Activated T-helper 2 cell treated with anti-CD3 and anti-CD28 coated beads, Interferon-gamma antibody, Interleukin-2, Interleukin-4, amounts not matched to agents 10 μg/mL and 5 μg/mL and 100 μg/mL, durations not matched to agents 14 hours and 24 hours and 36 hours (primary cell): ENCODE measurements at places on chromosomes 1 and 21. TPM values are rescaled to one million over a fixed set of nuclear protein-coding genes. Genes with fewer than 3 reads are reported as not detected.

Gene KCNQ4
- 0.57 and 0.78 TPM in 2 replicates for total RNA-seq

Gene ICOSLG
- total RNA-seq, result 5.4 and 6.0 TPM in 2 replicates

Gene PHLDA3
- total RNA-seq, result 8.8 and 9.2 TPM in 2 replicates

Gene OR2M3
- not detected in 2 replicates for total RNA-seq

Gene ATP1B1
- 12.6 and 13.5 TPM in 2 replicates for total RNA-seq

DNA sequence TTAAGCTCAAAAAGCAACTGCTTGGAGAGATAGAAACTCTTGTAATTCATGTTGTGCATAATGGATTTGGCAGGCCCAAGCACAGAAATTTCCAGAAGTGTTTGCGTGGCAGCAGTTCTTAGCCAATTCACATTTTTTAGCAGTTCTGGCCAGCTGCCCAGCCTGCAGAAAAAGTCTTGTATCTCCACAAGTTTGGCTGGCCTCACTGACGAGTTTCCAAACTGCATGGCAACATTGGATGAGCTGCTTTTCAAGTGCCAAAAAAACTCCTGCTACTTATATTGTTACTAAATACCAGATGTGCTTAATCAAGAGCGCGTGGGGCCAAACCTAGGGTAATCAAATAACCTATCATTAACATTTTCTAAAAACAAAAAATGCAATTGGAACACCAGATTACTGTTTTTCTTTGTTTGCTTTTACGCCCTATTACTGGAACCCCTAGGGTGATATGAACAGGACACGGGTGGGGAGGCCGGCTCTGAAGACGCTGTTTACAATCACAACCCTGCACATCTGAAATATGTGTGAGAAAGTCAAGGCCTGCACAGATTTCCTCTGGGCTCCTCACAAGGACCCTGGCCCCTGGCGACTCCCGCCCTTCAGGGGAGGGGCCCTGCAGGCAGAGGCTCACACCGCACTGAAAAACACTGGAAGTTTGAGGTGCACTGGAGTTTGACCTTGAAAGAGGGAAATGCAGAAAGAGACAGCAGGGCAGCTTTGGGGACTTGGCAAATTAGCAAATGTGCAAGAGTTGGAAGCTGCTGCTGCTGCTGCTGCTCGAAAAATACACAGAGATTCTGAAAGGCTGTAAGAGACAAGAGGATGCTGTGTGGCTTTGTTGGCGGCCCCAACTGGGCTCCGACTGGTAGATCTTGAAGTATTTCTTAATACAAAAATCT lies 55.2 kb upstream of the TARBP1 start:
- H3K4me3 ChIP-seq, result no peak overlapping the region
- peaks cover 13% of the 10 kb centered on the region for H3K4me1 ChIP-seq
- H3K36me3 ChIP-seq, result no peaks in the 10 kb centered on the region
- no peak overlapping the region for H3K27ac ChIP-seq
- H3K27me3 ChIP-seq, result no peaks in the 10 kb centered on the region

DNA sequence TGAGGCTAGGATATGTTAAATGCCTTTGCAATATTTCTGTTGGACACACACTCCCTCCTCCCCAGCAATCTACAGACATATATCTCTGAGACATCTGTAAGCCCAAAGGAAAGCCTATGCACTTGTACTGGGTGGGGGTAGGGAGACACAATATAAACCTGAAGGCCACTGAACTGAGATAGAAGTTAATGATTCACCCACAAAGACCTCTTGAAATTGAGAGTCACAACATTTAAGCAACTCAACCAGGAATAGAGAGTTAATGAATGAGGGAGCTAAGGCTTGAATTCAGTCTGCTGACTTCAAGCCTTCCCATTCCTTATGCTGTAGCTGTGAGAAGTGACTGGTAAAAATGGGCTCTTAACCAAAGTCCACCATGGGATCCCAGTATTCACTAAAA lies 5.0 kb downstream of the OR10J1 start:
- H3K27ac ChIP-seq, result no peak overlapping the region
- no peak overlapping the region for H3K4me3 ChIP-seq
- no peaks in the 10 kb centered on the region for H3K27me3 ChIP-seq
- no peak for DNase-seq

- H3K4me1 ChIP-seq, result no peaks in the 10 kb centered on the region
- no peaks in the 10 kb centered on the region for H3K36me3 ChIP-seq
- no peaks in the 10 kb centered on the region for H3K27me3 ChIP-seq
- H3K4me3 ChIP-seq, result no peak overlapping the region
- DNase-seq, result no peak
These were observed 38.6 kb upstream of the SLC35F3 start for GRCh38 chr1:233865902-233866301.
